Dorsolateral prefrontal cortex (tissue), 122 donors: ENCODE measurements at places on chromosomes 1 and 21. TPM values are rescaled to one million over a fixed set of nuclear protein-coding genes. Genes with fewer than 3 reads are reported as not detected.

DNA sequence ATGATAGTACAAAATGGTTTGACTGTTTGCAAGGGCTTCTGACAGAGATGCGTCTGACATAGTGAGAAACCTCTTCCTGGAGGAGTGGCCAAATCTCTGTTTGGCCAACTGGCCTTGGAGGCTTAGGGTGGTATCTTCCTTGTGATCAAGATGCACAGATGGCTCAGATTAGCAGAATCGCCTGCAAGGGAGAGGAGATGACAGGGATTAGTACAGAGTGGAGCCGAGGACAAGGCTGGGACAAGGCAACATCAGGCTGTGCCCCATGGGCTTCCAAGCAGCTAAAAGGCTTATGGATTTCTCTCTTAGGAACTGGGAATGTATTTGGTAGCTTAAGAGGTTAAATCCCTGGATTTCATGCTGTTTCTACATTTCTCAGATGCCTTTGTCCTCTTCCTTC, 379.1 kb downstream of the SIPA1L2 start:
- DNase-seq = no peak

GRCh38 chr1:6544831-6545230, 9.5 kb downstream of the NOL9 start:
- no peak for DNase-seq

DNA sequence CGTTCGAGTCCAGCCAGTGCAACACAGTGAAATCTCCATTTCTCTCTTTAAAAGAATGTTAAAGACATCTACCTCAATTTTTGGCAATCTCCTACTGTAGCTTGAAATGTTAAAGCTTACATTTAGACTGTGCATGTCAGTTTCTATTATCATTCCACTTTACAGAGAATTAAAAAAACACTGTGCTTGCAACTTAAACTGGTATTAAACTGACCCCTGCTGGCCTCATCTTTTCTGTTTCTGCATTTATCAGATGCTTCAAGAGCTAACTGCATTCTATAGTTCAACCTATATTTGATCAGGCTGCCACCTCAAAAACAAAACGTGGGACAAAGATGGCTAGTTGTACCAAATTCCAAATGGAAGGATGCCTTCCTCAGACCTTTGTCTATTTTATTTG, 226.5 kb downstream of the SMYD3 start:
- no peak for DNase-seq

DNA sequence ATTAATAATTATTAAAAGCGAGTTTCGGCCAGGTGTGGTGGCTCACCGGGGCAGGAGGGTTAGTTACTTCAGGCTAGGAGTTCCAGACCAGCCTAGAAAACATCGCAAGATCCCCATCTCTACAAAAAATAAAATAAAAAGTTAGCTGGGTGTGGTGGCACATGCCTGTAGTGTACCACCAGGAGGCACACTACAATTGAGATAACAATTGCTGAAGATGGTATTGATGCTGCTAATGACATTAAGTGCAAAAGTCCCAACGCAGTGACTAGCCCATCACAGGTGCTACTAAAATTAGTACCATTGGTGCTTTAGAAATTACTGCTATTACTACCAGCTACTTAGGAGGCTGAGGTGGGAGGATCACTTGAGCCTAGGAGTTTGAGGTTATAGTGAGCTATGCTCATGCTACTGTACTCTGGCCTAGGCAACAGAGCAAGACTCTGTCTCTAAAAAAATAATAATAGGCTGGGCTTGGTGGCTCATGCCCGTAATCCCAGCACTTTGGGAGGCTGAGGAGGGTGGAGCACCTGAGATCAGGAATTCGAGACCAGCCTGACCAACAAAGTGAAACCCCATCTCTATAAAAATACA, 156.6 kb downstream of the GREM2 start:
- no peak for DNase-seq

HEYL gene
- total RNA-seq = 7.5 TPM

DNA sequence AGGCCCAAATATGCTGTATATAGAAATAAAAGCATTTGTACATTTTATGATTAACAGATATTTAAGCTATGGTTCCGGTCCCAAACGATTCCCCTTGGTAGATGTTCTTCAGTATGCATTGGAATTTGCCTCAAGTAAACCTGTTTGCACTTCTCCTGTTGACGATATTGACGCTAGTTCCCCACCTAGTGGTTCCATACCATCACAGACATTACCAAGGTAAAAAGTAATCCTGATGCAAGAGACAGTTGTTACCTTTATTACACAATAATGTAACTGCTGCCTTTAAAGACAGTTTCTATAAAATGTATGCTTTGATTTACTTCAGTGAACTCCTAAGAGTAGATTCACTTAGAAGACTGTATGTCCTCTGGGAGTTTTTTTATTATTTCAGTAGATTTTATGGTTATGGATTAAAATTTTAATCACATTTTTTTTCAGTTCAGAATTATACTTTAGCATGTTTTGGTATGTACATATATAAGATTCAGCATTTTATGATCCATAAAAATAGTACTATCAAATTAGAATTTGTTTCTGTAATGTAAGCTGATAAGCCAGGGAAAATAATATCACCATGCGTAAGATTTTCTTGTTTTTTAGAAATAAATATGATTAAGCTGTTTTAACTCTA, 96.5 kb downstream of the USP25 start:
- no peak for DNase-seq

- no peak for DNase-seq
These were observed 30.2 kb downstream of the GNAT2 start for GRCh38 chr1:109589177-109589576.

DNA sequence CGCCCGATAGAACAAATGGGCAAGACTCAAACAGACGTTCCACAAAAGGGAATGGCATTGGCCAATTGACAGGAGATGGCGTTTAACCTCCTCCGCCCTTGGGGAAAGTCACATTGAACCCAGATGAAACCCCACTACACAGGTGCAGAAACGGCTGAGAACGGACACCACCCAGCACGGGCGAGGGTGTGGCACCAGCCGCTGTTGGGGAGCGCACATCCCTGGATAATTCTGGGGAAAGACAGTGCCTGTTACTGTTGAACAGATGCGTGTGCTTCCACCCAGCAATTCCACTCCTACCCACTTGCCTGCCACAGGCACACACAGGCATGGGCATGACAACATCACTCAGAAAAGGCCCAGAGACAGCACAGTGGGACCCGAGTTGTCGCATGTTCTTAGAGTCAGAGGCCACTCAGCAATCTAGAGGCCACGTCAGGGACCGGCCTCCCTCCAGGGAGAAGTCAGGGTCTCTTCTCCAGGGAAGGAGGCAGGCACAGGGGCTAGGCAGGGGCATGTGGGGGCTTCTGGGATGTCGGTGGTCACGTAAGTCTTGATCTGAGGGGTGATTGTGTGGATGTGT, 15.2 kb downstream of the PRXL2B start:
- no peak for DNase-seq

GRCh38 chr1:185074307-185074706, 28.9 kb downstream of the RNF2 start:
- no peak for DNase-seq

- DNase-seq = no peak
These were observed 11.5 kb downstream of the PLA2G2D start for GRCh38 chr1:20107796-20108195.

DNA sequence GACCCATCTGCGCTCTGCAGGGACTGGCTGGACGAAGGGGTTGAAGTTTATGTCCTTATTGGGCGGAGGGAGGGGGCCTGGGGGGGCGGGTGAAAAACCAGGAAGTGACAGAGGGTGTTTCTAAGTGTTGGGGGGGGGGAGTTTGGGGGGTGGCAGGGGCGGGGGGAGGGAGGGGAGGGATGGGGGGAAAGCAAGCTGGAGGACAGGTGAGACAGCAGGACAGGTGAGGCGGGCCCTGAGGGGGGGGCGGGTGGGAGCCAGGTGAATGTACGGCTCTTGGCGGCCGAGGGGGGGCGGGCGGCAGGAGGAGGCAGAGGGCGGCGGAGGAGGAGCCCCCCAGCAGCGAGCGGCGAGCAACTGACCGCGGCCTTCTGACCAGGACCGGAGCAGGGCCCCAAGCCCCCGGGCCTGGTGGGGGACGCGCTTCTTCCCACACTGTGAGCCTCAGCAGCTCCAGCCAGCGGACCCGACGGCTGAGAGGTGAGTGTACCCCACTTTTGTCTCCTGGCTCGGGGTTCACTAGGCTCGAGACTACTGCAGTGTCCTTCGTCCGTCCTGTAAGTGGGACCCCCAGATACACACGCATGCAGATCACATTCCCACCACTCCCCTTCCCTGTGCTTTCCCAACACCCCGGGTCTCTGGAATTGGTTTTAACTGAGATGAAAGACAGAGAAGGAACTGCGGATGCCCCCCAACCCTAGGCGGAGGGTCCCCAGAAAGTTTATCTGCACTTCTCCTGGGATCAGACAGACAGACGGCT, at the start of gene ZBTB7B:
Gene ZBTB7B, plus strand, starts transcription at position 339 of the 763 bp plus-strand sequence. CDS start 11,859 bp downstream, outside the sequence.
- DNase-seq = no peak

GRCh38 chr1:2887941-2888855, 86.7 kb upstream of the TTC34 start:
- DNase-seq = no peak

DNA sequence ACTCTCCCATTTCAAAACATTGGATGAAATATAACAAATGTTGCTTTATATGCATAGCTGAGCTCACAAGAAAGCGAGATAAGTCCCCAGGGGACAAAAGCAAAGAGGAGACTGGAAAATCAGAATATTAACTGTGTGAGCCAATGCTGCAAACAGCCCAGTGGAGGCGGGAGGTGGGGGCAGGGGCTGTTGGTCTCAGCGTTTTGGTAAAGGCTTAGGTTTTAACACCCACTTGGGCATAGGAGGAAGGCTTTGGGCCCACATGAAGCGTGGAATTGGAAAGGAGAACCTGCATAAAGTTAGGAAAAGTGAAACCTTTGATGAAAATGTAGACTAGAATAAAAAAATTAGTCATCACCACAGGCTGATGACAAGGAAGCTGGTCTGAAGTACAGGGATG, 30.2 kb upstream of the SMIM12 start:
- DNase-seq = no peak

- no peak for DNase-seq
These were observed 6.7 kb upstream of the SAMD11 start for GRCh38 chr1:917076-917459.

- DNase-seq = no peak
These were observed 30.2 kb upstream of the RGS8 start for GRCh38 chr1:182714546-182714945.

DNA sequence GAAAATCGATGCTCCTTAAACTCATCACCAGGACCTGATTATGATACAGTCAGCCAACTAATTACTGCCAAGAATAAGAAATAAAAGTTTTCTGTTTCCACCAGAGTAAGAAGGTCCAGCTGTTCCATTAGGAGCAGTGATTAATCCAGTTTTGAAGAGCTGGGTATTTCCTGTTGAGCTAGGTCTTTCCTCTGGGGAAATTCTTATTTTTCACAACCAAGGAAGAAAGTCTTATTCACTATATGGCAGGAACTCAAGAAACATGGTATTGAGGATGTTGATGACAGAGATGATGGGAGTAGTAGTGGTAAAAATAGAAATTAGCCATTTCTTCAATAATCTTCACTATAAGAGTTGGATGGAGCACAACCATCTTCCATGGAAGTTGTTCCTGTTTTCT, 374.6 kb upstream of the RUNX1 start:
- no peak for DNase-seq

UQCRHL gene
- 3.0 TPM for total RNA-seq

- no peak for DNase-seq
These were observed 96.3 kb upstream of the SLC2A1 start for GRCh38 chr1:43054961-43055360.
